B cell (primary cell): ENCODE measurements at places on chromosomes 3 and 15.

GRCh38 chr3:39189959-39190269, 2.5 kb downstream of the XIRP1 start:
- H3K27ac ChIP-seq: no peak overlapping the region
- no peak overlapping the region for H3K4me3 ChIP-seq
- peaks cover 10% of the 10 kb centered on the region for H3K27me3 ChIP-seq
- peaks cover 8% of the 10 kb centered on the region for H3K4me1 ChIP-seq
- no peaks in the 10 kb centered on the region for H3K36me3 ChIP-seq

GRCh38 chr3:105610473-105610872, 243.8 kb downstream of the ALCAM start:
- no peaks in the 10 kb centered on the region for H3K27me3 ChIP-seq
- no peak for DNase-seq
- H3K27ac ChIP-seq: no peak overlapping the region
- H3K36me3 ChIP-seq: no peaks in the 10 kb centered on the region
- H3K4me3 ChIP-seq: no peak overlapping the region

DNA sequence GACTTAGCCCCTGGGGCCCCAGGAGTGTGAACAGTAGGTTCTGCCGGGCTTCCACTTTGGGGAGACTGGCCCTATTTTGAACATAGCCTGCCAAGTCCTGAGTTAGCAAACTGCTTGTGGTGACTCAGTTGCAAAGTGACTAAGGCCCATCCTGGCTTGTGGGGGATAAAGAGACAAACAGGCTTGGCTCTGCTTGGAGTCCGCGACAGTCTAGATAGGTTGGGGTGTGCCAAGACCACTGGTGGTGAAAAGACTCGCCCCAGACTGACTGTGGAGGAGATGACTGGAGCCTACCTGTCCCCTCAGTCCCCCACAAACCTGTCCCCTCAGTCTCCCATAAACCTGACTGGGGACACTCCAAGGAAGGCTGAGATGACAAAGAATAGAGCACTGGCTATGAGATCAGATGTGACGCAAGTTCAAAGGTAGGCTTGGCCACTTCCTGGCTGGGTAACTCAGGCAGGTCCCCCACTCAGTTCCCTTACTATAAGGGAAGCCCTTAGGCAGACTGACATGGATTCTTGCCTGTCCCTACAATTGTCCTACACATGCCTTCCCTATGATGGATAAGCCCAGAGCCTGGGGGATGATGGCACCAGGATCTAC, 4.3 kb downstream of the DNASE1L3 start:
- H3K4me1 ChIP-seq: peaks cover 27% of the 10 kb centered on the region
- H3K4me3 ChIP-seq: no peak overlapping the region
- H3K27ac ChIP-seq: no peak overlapping the region
- no peaks in the 10 kb centered on the region for H3K27me3 ChIP-seq

DNA sequence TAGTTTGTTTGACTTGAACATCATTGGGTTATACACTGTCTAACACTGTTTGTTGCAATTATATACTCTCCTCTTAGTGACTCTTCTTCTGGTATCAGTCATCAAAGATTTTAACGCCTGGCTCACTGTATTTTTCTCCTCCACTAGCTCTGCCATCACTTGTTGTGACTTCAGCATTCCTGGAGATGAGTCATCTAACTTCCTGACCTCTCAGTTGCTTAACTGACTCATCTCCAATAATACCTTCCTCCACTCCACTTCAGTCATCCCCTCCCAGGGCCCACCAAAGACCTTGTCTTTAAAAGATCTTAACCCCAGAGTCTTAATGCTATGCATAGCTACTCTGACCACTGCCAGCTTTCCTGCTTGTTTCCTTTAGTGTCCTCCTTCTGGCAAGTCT, 28.6 kb upstream of the CLSTN2 start:
- H3K4me3 ChIP-seq: no peak overlapping the region
- H3K27ac ChIP-seq: no peak overlapping the region
- H3K36me3 ChIP-seq: no peaks in the 10 kb centered on the region
- no peaks in the 10 kb centered on the region for H3K27me3 ChIP-seq
- no peaks in the 10 kb centered on the region for H3K4me1 ChIP-seq
- DNase-seq: no peak
